Hematopoietic multipotent progenitor cell (in vitro differentiated cells): ENCODE measurements at places on chromosomes 1 and 21. TPM values are rescaled to one million over a fixed set of nuclear protein-coding genes. Genes with fewer than 3 reads are reported as not detected.

DNA sequence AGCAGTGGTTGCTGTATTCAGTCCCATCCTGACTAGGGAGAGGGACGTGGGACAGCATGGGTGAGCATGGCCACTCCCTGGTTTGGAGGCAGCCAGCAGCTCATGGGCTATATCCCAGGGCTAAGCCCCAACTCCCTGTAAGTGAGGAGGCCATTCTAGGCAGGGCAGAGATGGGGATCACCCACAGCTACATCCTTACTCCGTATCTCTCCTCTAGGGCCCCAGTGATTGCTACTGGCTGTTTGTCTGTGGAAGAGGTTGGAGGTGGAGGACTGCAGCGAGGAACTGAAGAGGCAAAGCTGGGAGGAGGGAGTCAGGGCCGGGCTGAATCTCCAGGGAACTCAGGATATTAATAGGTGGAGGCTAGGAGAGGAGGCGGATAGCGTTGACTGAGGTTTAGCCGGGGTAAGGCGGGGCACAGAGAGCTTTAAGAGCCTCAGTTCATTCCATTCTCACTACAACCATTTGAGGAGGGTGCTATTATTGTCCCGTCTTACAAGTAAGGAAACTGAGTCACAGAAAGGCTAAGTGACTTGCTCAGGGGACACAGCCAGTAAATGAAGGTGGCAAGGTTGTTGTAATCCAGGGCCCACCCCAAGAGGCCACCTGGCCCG, 6.8 kb downstream of the OLIG2 start:
- no peak for DNase-seq

DNA sequence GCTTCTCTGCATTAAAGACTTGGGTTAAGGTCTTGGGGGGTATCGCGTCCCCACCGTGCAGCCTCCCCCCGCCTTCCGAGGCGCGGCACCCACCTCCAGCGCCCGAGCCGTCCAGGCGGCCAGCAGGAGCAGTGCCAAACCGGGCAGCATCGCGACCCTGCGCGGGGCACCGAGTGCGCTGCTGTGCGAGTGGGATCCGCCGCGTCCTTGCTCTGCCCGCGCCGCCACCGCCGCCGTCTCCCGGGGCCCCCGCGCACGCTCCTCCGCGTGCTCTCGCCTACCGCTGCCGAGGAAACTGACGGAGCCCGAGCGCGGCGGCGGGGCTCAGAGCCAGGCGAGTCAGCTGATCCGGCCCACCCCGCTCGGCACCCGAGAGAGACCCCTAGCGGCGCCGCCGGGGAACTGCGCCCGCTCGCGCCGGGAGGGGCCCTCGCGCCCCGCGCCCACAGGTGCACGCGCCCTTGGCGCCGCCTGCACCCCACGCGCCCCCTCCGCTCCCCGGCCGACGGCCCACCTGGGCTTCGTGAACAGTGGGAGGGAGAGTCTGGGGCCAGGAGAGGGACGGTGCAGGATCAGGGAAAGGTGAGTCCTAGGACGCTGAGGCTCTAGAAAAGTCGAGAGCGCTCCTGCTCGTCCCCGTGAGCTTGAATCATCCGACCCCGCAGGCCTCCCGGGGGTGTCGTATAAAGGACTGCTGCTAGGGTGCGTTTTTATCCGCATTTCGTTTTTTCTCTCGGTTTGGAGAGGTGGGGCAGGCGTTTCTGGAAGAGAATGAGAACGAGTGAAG, at the start of gene APP:
TSS of gene APP (minus strand) at position 300 of the 787 bp plus-strand sequence. CDS start at position 150, 150 bp downstream.
- peak; percentile 84 for DNase-seq

GRCh38 chr1:83583351-83584014, 415.4 kb downstream of the TTLL7 start:
- DNase-seq: no peak

Gene FAAH
- total RNA-seq: 14.8 TPM

GRCh38 chr1:101275672-101276071, 38.9 kb downstream of the S1PR1 start:
- no peak for DNase-seq

GRCh38 chr1:26164036-26164860, 4.5 kb downstream of the C1orf232 start:
- no peak for DNase-seq

DNA sequence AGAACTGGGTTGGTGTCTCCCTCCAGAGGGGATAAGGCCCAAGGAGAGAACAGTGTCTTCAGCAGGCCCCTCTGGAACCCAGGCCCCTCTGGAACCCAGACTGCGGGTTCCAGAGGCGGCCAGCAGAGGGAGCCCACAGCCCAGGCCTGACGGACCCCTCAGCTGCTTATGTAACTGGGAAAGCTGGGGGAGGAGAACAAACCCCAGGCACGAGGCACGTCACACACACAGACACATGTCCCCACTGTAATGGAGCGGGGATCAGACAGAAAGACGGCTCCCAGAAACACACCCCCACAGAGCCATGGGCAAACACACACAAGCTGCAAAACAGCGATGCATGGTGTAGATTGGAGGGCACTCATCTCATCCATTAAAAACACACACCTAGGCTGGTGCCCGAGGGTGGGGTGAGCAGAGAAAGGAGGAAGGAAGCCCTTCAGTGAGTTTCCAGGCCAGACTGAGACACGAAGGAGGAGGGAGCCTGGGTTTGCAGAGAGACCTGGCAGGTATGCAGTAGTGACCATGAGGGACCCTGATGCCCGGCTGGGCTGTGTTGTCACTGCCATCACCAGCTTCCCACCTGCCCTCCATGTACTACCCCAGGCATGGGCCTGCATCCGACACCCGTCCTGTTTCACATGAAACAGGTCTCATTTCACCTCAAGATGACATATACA, 2.8 kb upstream of the IGSF8 start:
- no peak for DNase-seq

- no peak for DNase-seq
These were observed 21.0 kb upstream of the ARF1 start for GRCh38 chr1:228061411-228062084.

Gene LAMTOR5
- 89.9 TPM for total RNA-seq

GRCh38 chr1:59146651-59147358, 150.1 kb upstream of the FGGY start:
- peak; percentile 46 for DNase-seq

Gene PLA2G5
- total RNA-seq: not detected

Gene SGIP1
- total RNA-seq: 2.2 TPM

DNA sequence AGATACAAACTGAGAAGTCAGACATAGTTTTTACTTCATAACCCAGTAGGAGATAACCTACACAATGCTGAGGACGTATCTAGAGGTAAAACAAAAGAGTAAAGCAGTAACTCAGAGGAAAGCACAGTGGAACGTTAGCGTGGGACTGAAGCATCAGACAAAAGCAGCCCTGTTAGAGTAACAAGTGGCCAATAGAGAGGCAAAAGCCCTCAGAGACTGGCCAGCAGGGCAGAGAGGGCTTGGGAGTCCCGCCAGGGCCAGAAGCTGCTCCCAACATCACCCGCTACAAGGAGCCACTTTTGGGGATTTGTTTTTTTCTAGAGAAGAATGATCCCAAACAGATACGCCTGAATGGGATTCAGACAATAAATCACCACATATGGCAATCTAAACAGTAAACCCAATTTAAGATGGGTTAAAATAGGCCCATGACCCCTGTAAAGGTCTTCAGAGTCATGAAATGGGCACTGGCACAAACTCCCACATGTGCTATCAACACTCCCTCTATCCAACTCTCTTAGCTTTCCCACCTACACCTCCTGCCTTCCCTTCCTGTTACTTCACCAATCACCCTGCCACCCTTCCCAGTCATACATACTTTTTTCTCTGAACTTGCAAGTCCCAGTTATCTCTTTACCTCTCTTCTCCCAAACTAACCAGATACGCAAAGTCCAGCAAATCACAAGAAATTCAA, 17.2 kb downstream of the TADA1 start:
- no peak for DNase-seq

- DNase-seq: no peak
These were observed 51.1 kb upstream of the LDLRAP1 start for GRCh38 chr1:25492323-25492722.

Gene NHLH2
- under 0.01 TPM for total RNA-seq

Gene OR2T11
- not detected for total RNA-seq

DNA sequence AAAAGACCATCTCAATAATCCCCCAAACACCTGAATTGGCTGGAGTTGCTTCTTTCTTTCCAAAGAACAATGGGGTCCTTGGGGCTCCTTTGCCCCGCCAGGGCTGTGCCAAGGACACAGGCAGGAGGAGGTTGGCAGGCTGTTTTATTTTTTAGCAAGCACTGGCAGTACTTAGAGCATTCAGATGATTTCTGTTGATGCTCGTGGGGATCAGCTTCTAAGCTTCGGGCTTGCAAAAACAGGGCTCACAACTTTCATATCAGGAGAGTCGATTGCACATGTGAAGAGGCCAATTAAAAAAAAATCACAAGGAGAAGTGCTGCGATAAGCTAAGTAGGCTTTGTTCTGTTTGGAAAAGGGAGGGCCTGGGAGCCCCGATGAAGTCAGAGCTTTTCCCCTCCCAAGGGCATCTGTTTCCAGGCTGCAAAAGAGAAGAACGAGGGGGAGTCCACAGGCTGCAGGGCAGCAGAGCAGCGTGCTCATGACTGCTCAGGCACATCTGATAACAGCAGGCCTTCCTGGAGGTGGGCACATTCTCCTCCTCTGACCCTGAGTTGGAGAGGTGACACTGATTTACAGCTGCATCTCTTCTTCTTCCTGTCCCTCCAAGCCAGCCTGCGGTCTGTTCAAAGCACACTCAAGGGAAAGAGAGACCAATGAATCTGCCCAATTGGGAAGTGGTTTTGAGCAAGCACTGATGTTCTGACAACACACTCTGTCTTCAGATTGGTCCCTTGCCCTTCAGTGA, 27.3 kb upstream of the BCAR3 start:
- peak; percentile 58 for DNase-seq

Gene NBPF6
- total RNA-seq: under 0.01 TPM

- DNase-seq: no peak
These were observed 38.0 kb downstream of the ERG start for GRCh38 chr21:38460171-38460742.

- peak; percentile 66 for DNase-seq
These were observed 73.1 kb downstream of the GATAD2B start for GRCh38 chr1:153849487-153850185.

Gene LEFTY1
- total RNA-seq: under 0.01 TPM

DNA sequence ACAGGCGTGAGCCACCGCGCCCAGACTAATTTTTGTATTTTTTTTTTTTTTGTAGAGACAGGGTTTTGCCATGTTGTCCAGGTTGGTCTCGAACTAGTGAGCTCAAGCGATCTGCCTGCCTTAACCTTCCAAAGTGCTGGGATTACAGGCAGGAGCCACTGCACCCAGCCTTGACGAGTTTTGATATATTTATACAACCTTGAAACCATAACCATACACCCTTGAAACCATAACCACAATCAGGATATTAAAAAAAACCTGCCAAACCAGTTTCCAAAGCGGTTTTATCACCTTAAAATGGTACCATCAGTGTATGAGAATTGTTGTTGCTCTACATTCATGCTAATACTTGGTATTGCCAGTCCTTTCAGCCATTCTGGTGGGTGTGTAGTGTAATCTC, 3.7 kb upstream of the PHACTR4 start:
- no peak for DNase-seq

Gene SLC9C2
- not detected for total RNA-seq

GRCh38 chr1:19055001-19055400, 98.5 kb upstream of the IFFO2 start:
- DNase-seq: no peak

- DNase-seq: no peak
These were observed 3.6 kb downstream of the ECM1 start for GRCh38 chr1:150511551-150511950.

DNA sequence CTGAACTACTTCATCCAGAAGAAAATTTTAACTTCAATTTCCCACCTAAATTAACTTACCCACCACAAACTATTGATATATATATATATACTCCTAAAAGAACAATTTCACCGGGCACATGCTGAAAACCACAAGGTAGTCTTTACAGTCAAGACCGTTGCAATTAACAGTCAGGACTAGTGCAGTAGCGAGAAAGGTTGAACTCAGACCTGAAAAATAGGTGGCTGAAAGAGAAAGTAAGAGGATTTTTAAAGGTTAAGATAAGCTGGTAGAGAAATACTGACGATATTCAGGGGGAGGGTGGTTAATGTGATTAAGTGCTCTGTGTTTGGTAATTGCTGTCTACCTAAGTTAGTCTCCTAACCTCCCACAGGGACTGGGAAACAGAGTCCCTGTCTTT, 1153.5 kb upstream of the TMPRSS15 start:
- no peak for DNase-seq
